Activated naive CD8-positive, alpha-beta T cell treated with anti-CD3 and anti-CD28 coated beads for 36 hours (primary cell): ENCODE measurements at places on chromosomes 6 and 20. TPM values are rescaled to one million over a fixed set of nuclear protein-coding genes. Genes with fewer than 3 reads are reported as not detected.

Gene NKAPL
- 0.46 TPM for total RNA-seq

GRCh38 chr20:50186987-50187402 lies 3.6 kb upstream of the CEBPB start:
- no peak for DNase-seq
- peaks cover 4% of the 10 kb centered on the region for H3K4me1 ChIP-seq
- no peak overlapping the region for H3K27ac ChIP-seq

DNA sequence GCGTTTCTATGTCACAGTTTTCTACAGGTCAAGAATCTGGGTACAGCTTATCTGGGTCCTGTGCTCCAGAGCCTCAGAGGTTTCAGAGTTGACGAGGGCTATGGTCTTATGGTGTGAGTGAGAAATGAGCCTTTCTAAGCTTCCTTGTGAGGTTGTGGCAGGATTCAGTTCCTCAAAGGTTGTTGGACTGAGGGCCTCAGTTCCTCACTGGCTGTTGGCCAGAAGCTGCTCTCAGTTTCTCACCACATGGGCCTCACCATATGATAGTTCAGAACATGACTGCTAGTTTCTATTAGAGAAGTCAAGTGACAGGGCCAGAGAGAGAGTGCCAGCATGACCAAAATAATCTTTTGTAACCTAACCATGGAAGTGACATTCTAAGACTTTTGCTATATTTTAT lies 96.1 kb downstream of the NUS1 start:
- no peaks in the 10 kb centered on the region for H3K36me3 ChIP-seq
- no peak overlapping the region for H3K27ac ChIP-seq
- no peaks in the 10 kb centered on the region for H3K4me1 ChIP-seq

Gene HUS1B
- 0.84 TPM for total RNA-seq
